ENCODE measurements at places on chromosomes 11 and 22.

DNA sequence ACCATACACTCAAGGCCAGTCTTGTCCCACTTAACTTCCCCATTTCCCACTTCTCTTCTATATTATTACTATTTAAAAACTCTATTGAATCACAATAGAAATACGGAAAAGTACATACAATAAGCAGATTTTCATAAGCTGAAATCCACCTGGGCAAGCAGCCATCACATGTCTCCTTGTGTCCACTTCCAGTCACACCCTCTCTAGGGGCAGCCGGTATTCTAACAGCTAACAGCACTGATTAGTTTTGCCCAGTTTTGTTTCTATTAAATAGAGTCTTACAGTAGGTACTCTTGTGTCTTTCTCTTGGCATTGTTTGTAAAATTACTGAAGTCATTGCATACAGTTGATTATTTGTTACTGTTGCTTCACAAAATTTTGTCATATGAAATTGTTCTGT, 37.8 kb downstream of the PPP6R3 start:
- no peak for DNase-seq

GRCh38 chr11:12859872-12860657, 149.1 kb upstream of the RASSF10 start:
- no peak for DNase-seq

GRCh38 chr11:131356206-131356605, 14.2 kb upstream of the NTM start:
- no peak for DNase-seq

DNA sequence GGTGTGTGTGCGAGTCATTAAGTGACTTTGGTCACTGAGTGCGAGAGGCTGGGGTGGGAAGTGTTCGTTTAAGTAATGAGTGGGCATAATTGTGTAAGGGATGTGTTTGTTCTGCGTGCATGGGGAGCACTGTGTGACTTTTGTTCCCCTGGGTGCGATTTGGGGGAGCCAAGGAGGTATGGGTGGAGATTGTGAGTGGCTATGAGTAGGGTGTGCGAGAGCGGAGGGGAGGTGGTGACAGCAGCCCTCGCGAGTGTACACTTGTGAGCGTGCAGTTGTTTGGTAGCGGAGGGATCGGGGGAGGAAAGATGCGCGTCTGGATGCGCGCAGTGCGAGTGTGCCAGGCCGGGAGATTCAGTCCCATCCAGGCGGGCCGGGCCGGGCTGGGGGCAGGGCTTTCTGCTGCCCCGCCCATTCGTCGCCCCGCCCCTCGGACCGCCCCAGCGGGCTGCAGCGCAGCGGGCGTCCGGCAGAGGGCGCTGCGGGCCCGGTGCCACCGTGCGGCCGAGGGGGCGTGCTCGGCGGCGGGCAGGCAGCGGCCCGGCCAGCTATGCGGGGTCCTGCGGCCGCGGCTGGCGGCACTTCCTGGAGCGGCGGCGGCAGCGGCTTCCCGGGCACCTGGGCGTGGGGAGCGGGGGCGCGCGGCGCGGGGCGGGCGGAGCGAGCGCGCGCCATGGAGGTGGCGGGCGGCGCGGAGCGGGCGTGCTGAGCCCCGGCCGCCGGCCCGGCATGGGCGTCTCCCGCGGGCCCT, at the start of gene DGKZ:
TSS of gene DGKZ (plus strand) at position 578 of the 751 bp plus-strand sequence. CDS start 197 bp downstream, outside the sequence.
- peak; percentile 89 for DNase-seq

DNA sequence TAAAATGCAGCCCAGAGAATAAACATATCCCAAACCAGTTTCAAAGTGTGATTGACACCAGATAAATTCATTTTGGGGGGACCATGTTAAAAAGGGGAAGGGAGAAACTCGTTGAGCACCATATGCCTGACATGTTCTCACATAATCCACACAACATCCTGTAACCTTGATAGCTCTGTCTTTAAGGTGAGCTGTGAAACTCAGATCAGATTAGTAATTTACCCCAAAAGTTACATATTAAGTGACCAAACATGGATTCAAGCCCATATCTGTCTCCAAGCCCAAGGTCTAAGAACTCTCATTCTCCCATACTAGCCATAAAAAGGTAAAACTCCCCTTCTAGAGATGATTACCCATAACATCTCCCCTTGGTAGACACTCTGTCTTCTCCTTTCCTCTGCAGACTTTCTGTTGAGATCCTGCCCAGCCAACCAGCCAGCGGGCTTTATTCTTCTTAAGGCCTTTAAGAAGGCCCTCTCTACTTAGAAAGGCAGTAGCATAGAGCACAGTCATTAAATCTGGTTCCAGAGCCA, 150.7 kb downstream of the CCDC34 start:
- DNase-seq, result no peak

- no peak for DNase-seq
Observed at GRCh38 chr11:10541561-10541930, 559 bp upstream of the RNF141 start.

DNA sequence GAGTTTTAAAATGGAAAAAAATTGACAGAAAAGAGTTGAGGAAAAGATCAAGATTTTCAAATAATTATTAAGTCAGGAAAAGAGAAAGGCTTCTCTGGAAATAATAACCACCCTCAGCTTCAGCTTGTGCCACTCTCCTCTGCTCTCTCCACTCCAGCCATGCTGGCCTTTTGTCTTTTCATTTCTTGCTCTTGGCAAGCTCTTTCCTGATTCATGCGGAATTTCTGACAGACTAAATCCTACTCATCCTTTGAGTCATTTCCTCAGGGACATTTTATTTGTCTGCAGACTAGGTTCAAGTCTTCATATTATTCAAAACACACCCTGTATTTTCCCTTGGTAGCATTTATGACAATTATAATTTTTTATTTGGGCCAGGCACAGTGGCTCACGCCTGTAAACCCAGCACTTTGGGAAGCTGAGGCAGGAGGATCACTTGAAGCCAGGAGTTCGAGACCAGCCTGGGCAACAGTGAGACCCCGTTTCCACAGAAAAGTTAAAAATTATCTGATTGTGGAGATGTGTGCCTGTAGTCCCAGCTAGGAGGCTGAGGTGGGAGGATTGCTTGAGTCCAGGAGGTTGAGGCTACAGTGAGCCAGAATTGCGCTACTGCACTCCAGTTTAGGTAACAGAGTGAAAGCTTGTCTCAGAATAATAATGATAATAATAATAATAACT, 7.8 kb upstream of the P4HA3 start:
- no peak for DNase-seq

DNA sequence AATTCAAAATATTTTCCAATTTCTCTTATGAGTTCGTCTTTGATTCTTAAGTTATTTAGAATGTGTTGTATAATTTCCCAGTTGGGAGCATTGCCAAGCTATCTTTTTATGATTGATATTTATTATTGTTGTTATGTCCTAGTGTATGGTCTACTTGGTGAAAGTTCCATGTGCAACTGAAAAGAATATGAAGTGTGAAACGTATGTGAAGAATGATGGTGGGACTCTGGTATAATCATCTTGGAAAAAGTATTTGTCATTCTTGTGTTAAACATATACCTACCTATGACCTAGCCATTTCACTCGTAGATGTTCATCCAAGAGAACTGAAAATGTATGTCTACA, 12.0 kb upstream of the GNB1L start:
- DNase-seq, result no peak

DNA sequence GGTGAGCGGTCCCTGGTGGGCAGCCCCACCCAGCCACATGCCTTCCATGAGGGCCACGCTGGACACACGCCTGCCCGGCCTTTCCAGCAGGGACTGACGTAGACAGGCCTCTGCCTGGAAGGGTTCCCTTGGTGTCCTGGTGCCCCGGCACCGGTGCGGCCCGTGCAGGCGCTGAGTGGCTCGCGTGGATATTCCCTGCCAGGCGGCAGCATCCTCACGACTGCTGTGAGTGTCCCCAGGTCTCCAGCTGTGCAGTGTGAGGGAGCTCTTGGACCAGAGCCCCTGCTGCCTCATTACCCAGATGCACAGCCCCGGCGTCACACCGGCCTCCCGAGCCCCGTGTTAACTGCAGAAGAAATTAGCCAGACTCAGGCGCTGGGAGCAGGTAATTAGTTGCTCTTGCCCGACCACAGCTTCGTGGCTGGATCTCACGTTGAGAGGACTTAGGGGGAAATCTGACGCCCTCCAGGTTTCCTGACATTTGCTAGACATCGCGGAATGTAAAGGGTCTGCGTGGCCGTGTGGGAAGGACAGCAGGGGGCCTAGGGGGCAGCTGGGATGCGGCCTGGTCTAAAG, 1196.3 kb downstream of the BRD1 start:
- DNase-seq, result no peak

- no peak for DNase-seq
Observed at GRCh38 chr22:38193580-38193979, 8.2 kb upstream of the MAFF start.

DNA sequence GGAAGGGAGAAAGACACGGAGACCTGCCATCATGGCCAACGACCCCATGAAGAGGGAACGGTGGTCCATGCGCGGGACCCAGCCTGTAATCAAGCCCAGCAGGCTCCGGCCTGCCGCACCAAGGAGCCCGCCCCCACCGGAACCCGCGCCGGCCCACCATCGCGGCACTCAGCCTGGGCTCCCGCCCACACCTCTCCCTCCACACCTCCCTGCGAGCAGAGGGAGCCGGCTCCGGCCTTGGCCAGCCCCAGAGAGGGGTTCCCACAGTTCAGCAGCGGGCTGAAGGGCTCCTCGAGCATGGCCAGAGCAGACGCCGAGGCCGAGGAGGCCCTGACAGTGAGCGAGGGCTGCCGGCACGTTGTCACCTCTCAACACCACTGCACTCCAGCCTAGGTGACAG, 1302.8 kb upstream of the CNTN5 start:
- DNase-seq, result no peak

DNA sequence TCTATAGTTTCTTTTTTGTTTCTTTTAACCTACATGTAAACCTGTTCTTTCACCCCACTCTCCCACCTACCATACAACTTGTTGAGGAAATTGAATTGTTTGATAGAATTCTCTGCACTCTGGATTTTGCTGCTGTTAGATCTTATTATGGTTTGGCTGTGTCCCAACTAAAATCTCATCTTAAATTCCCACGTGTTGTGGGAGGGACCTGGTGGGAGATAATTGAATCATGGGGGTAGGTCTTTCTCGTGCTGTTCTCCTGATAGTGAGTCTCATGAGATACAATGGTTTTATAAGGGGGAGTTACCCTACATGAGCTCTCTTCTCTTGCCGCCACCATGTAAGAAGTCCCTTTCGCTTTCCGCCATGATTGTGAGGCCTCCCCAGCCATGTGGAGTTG, 15.0 kb upstream of the PITPNB start:
- no peak for DNase-seq

- no peak for DNase-seq
Observed at GRCh38 chr11:120539667-120540369, 28.3 kb downstream of the GRIK4 start.

DNA sequence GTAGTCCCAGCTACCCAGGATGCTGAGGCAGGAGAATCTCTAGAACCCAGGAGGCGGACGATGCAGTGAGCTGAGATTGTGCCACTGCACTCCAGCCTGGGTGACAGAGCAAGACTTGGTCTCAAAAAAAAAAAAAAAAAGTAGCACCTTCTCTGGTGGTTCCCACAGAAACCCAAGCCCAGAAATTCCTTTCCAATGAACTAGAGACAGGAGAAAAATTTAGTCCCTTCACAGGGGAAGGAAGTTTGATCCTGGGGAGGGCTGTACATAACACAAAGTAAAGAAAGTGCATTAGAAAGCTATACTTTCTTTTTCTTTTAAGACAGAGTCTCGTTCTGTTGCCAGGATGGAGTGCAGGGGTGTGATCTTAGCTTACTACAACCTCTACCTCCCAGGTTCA, 25.5 kb upstream of the APOA1 start:
- no peak for DNase-seq

DNA sequence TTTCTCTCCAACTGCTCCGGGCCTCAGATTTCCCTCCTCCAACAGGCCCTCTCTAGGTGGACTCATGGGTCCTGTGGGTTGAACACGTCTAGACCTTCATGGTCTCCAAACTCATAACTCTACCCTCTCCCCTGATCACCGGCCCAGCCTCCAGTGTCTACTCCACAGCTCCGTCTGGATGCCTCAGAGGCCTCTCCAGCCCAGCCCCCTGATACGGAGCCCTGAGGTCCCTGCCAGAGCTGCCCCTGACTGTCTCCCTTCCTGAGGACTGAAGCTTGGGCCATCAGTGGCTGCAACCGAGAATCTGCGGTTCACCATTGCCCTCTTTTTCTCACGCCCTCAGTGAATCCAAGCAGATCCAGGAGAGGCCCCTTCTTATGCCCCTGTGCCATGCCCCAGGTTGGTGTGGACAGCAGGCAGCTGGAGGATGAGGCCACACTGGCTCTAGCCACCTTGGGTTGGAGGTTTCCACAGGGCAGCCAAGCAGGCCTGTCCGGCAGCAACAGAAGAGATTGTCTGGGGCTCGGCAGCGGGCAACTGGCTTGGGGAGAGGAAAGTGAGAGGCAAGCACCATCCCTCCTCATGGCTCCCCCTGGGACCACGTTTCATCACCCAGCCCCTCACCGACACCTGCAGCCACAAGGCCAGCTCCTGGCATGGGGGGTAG, 104.6 kb upstream of the FGF3 start:
- DNase-seq, result no peak

DNA sequence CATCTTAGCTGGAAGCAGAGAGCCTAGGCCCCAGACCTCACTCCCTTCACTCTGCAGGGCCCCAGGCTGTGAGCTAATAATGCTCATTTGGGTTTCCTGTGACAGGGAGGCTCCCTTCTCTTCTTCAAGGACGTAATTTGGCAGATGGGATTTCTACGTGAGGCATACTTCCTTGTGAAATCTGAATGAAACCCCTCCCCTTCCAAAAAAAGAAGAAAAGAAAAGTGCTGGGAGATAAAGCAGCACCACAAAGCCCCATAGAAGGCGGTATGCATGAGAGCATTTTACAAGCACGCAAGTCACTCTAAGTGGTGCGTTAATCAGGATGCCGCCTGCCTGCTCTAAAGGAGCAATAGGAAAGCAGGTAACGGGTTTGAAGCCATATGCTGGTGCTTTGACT, 5.7 kb downstream of the P2RX3 start:
- no peak for DNase-seq

DNA sequence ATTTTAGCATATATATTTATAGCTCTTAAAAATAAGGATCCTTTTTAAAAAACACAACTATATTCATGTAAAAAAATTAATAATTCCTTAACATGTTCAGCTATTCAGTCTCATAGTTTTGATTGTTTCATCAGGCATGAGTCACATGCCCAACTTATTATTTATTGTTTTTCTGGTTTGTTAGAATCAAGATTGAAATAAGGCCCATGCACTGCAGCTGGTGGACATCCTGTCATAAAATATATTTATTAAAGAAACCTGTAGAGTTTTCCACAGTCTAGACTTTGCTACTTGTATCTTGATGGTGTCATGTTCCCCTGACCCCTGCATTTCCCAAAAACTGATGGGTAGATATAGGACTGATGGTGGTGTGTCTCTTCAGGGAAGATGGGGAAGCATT, 77.4 kb downstream of the PARVA start:
- no peak for DNase-seq
